Erythroblast (primary cell): ENCODE measurements at places on chromosomes 16 and 17.

DNA sequence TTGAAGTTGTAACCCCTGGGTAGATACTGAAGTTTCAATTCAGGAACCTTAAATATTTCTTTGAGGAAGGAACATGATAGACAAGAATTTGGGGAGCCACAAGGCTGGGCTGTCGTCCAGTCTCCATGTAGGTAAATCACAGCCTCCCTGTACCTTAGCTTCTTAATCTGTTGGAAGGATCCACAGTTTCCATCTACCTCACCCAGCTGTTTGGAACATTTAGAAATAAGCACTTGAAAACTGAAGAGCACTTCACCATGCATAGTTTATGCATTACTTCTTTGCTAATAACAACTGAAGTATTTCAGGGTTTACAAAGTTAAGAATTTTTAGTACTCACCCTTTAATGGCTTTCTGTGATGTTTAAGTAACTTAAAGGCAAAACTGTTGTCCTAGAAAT lies 17.2 kb downstream of the TXNDC11 start:
- no peak for DNase-seq

- DNase-seq = peak; percentile 81
These were observed 21.2 kb downstream of the SMG6 start for GRCh38 chr17:2282297-2282873.

DNA sequence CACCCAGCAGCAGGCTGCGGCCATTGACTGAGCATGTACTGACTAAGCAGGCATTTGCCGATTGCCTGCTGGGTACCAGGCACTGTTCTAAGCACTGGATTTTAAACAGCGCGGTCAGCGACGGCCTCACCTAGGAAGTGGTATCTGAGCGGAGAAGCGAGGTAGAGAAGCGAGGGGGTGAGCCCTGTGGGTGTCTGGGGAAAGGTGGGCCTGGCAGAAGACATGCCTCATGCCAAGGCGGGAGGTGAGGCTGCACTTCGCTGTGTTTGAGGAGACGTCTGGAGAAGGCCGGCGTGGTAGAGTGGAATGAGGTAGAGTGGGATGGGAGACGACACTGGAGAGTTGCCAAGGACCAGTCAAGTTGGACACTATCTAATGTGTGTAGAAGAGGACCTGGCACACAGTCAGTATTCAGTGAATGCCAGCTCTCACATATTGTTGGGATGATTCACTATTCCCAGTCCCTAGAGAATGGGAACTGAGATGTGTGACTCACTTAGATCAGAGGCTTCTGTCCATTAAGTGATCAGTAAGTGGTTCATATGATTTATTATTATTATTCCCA lies 14.4 kb downstream of the SYCE1L start:
- no peak for DNase-seq

GRCh38 chr16:191831-192230 lies 11.6 kb downstream of the HBQ1 start:
- no peak for DNase-seq

- no peak for DNase-seq
These were observed 18.9 kb upstream of the GINS2 start for GRCh38 chr16:85707528-85708095.

GRCh38 chr16:79362300-79362970 lies 238.1 kb downstream of the MAF start:
- no peak for DNase-seq

DNA sequence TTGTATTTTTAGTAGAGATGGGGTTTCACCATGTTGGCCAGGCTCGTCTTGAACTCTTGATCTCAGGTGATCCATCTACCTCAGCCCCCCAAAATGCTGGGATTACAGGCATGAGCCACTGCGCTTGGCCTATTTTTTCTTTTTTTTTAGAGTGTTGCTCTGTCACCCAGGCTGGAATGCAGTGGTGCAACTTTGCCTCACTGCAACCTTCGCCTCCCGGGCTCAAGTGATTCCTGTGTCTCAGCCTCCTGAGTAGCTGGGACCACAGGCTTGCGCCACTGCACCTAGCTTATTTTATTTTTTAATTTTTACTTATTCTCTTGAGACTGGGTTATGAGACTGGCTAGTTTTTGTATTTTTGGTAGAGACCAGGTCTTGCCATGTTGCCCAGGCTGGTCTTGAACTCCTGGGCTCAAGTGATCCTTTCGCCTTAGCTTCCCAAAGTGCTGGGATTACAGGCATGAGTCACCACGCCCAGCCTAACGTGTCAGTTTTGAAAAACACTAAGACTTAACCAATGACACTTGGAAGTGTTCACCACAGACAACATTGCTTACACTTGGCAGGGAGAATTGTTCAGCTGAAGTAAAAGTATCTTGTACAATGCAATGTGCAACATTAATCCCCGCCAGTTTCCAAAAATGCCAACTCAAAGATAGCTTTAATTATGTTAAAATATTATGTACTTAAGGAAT lies 26.9 kb downstream of the ATAD5 start:
- DNase-seq = no peak

- no peak for DNase-seq
These were observed 15.4 kb downstream of the TNS4 start for GRCh38 chr17:40485851-40486521.

- peak; percentile 41 for DNase-seq
These were observed 18.0 kb downstream of the ADCY7 start for GRCh38 chr16:50284131-50284911.

DNA sequence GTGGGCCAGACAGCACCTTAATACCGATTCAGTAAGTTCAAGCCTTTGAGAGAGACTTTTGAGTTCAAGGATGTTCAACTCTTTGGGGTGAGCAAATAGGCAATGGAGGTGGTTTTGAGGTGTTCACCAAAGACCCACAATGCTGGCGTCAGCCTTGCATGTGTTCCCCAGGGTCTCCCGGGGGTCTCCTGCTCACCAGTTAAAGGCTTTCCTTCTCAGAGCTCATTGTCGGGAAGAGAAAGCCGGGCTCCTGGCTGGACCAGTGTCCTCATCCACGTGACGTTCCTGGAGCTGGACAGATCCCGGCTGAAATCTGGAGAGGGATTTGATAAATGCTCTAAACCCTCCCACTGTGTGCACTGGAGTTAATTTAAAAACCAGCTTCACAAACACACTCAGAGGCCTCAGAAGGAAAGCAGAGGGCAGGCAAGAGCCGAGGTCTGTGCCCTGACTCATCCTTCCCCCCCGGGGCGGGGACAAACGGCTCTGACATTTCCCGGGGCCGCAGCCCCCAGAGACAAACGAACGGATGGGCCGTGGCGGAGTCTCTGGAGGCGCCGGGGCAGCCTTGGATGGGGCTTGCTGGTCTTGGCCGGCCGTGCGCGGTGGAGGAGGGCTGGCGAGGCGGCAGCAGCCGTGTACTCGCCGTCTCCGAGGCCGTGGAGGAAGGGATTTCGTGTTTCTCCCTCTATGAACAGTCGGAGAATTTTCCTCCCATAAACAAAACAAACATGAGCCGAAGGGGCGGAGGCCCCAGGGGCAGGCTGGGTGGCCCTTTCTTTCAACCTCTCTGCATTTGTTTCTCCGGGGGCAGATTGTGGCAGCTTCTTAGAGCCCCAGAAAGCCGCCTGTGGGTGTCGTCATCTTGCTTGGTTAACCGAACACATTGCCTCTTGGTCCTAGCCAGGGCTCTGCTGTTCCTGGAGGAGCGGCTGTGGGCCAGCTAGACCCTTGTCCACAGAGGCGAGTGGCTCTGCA lies 94.2 kb downstream of the NTN1 start:
- no peak for DNase-seq

GRCh38 chr16:10728003-10728887 lies 15.4 kb upstream of the NUBP1 start:
- no peak for DNase-seq

- no peak for DNase-seq
These were observed 17.4 kb upstream of the MTSS2 start for GRCh38 chr16:70703041-70703834.

DNA sequence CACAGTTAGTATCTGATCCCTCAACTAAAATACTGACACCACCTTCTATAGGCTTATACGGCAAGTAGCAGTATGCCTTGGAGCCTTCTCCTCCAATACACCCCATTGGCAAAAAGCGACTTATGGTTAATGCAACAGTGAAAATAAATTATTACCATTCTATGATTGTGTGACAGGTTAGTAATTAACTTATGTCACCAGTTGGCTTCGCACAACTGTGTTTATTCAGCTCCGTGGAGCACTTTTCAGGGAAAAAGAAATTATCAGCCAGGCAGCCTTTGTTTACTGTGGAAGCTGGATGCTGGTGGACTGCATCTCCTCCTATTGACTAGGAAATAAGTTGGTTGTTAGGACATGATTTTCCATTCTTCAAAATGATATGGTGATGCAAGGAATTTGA lies 833.8 kb upstream of the RBFOX1 start:
- no peak for DNase-seq

- peak; percentile 63 for DNase-seq
These were observed 1.8 kb upstream of the ADAT1 start for GRCh38 chr16:75624921-75625334.

DNA sequence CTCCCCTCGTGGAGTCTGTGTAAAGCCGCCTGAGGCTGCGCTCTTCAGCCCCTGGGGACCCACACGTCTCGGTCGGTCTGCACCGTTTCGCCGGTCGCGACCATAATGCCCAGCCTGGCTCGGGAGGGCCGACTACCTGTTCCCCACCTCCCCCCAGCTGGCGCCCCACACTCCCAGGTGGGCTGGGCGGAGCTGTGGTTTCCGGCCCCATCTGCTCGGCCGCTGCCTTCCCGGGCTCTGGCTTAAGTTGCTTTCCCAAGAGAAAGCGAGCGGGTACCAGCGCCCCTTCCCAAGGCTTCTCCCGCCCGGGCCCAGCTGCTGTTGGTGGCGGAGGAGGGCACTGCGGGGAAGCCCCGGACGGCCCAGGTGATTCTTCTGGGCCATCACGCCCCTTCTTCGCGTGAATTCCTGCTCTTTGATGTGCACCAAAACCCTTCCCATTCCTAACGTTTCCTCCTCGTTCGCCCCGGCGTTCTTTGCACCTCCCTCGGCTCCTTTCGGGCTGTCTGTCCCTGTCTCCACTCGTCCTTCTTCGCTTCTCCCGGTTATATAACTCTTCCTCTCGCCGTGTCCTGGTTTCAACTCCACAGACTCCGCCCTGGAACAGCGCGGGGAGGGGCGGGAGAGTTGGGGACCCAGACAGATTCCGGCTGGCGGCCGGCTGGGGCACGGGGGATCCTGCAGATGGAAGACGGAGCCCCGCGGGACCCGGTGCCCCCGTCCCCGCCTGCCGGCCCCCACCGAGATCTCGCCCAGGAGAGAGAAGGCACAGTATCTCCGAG lies 2.0 kb downstream of the KDM6B start:
- DNase-seq = no peak

DNA sequence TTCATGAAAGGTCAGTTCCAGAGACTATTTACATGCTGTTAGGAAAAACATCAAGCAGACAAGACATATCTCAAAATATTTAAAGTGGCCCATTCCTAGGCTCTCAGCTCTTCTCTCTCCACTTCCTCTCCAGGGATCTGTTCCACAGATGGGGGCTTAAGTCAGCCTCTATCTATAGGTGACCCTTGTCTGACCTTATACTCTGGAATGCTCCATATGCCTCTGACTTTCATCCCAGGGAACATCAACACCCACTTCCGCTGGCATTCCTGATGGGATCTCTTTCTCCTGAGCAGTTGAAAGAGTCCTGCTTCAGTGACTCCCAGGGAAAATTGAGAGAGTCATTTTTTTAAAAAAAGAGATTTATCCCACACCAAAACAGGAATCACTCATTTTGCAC lies 11.5 kb upstream of the WIPI1 start:
- no peak for DNase-seq

GRCh38 chr17:8900207-8900606 lies 32.7 kb upstream of the PIK3R6 start:
- DNase-seq = no peak

- DNase-seq = no peak
These were observed 533.2 kb upstream of the CDH5 start for GRCh38 chr16:65833171-65833871.

DNA sequence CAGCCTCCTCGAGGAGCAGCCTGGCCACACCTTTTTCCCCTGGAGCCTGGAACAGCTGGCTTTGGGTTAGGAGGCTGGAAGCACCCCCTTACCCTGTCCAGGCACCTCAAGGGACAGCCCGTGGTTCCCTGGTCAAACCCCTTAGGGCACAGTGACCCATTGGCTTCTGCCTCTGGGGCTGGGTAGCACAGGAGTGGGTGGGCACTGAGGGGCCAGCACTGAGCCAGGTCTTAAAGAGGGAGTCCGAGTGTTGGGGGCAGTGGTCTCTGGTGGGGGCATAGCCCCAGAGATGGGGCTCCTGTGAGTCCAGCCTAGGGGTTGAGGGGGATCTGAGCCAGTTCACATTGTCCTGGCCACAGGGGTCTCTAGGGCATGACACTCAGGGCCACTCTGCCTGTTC lies 15.4 kb downstream of the OTOP3 start:
- DNase-seq = no peak

DNA sequence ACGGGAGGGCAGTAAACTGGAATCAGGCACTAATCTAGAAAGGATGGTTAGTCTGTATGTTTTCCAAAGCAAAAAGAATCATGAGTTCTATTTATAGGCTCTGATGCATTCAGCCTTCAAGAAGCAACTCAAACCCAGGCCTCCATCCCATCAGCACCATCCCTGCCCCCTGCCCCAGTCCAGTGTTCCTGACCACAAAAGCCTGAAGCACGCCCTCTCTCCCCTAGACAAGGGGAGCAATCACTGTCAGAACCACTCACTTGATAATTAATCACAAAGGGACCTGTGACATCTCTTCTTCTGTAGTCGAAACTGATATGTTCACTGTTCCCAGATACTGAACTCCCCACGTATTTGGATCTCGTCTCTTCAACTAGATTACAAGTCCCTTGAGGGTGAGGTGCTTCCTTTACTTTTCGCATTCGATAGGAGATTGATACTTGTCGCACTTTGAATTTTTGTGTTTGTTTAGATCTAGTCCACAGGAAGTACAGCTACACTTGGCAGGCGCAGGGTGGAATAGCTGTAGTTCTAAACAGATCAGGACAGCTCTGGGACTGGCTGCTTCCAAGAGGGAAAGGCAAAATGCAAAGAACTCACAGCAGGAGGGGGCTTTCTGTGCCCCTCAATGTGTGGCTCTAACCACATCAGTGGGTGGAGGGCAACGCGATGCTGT lies 36.4 kb upstream of the CCDC182 start:
- no peak for DNase-seq

- peak; percentile 54 for DNase-seq
These were observed 20.3 kb downstream of the RHBDL3 start for GRCh38 chr17:32285746-32286517.

DNA sequence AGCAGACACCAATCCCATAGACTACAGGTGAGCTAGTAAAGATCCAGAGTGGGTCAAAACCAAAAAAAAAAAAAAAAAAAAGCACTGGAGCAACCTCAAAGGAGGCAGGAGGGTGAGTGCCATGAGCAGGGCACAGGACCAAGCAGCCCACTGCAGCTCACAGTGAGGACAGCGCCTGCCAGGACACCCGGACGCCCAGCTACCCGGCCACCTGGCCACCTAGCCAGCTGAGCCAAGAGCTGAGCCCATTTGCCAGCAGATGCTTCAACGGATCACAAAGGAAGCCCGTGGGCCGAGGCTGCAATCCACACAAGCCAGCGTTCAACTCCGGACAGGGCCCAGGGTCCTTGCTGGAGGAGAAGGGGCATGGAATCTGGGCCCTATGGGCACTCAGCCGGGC lies 15.1 kb downstream of the AXIN1 start:
- DNase-seq = no peak

DNA sequence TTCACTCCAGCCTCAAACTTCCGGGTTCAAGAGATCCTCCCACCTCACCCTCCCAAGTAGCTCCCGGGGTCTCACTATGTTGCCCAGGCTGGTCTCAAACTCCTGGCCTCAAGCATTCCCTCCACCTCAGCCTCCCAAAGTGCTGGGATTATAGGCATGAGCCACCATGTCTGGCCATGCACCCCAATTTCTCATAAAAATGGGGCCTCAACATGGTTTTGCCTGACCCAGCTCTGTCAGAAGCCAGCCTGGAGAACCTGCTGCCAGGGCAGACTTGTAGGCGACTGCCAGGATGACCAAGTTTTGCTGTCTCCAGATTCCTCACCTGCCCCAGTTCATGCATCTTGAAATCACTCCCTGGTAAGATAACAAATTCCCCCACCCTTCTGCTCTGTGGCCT lies 82.9 kb downstream of the AIPL1 start:
- DNase-seq = no peak
